Activated CD4-positive, CD25-positive, alpha-beta regulatory T cell treated with anti-CD3 and anti-CD28 coated beads, Interleukin-2, amount 50 U/mL, for 16 hours (primary cell): ENCODE measurements at places on chromosomes 2 and 18.

GRCh38 chr2:15943378-15944280 is 3.3 kb downstream of the MYCN start:
- DNase-seq: no peak

DNA sequence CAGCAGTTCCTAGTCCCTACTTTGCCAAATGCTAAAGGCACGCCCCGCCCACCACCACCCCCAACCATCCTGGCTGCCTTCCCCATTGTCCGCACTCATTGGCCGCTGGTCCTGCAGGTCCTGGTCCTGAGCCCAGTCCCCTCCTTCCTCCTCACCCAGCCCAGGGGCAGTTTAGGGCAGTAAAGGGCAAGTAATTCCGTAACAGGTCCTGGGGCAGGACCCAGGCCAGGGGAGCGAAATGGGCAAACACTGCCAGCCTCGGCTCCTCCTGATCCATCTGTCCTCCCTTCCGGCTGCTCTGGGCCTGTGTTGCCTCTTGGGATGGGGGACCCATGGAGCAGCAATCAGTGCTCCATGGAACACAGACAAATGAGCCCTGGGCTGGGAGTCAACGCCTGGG is 6.1 kb downstream of the ADCY3 start:
- DNase-seq: no peak

DNA sequence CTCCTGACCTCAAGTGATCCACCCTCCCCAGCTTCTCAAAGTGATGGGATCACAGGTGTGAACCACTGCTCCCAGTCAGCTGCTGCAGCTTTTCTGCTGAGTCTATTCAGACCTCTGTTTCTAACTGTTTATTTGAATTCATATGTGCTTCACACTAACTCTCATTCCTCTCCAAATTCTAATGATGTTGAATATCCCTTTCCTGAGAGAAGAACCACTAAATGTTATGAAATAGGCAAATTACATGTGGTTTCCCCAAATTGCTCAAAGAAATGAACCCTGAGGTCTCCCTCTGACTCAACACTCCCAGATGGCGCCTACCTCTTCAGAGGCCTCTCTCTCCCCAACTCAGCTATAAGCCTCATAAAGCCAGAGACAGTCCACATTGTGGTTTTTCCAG is 98.6 kb downstream of the IRS1 start:
- no peak for DNase-seq

DNA sequence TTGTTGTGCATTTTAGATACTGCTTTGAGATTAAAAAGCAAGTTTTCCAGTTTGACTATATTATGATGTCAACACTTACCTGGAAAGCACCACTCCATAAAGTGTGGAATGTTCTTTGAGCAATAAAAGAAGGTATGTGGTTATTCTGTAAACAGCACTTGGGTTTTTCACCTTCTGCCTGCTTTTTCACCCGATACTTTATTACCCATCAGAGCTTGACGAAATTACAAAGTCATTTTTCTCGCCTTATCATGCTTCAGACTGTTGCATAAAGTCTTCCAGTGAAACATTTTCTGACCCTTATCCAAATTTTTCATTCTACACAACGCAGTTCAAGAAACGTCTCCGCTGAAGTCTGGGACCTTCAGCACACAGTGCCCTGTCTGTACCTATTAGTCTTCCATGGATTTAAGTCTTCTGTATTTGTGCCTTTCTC is 25.2 kb downstream of the CAB39 start:
- DNase-seq: no peak

DNA sequence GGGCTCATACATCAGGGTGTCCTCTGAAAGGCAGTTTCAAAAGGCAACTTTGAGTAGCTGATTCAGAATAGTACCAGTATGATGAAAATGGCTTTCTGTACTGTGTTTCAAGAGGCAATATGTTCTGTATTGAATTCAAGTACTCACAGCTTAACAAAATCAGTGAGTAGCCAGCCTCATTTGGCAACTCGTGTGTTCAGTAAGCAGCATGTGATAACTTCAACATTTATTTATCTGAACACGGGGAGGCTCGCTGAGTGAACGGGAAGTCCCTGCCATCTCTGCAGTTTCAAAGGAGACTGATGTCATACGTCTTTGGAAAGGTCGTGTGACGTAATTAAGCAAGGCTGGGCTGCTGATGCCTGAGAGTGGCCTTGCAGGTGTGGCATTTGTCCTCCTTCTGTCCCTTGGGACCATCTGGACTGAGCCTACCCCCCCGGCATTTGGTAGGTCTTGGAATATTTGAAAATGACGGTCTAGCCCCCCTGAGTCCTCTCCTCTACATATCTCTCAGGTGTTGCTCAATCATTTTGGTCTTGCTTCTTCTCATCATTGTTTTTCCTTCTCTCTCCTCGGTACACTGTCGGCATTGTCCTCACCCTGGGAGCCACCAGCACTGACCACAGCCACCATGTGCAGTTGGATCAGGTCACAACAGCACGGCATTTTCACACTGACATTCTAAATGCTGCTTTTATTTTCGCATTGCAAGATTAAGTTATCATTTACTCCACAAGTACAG is 62.8 kb downstream of the SMIM21 start:
- no peak for DNase-seq

DNA sequence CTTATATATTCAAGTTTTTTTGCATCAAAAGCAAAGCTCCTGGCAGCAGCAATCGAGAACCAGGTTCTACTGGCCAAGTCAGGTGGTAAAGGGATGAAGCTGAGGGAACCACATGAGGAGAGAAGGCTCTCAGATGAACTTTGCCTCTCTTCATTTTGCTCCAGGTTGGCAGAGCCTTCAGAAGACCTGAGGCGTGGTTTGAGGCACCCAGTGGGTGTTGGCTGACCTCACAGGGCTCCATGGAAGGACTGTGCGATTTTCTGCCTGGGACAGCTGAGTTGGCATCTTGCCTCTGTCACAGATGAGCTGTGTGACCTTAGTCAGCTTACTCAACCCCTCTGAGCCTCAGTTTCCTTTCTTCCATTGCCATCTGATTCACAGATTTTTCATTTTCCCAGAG is 89.0 kb downstream of the INSIG2 start:
- no peak for DNase-seq

DNA sequence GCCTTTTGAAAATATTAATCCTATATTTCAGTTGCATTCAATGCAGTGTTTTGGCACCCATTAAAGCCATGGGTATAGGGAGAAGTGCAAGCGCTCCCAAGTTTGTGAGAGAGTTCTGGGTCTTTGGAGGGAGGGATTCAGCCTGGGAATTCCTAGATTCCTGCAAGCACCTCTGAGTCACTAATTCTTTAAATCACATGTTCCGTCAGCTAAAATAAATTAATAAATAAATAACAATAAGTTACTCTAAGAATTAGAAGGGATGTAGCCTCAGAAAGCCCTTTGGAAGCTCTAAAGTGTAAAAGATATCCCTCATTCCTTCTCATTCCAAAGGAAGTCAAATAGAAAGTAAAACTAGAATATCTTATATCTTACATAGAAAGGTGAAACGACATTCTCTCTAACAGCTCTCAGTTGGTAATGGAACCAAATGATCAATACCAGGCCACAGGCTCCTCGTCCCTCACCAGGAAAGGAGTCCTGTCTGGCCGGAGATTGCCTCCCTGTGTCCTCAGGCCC is 222.4 kb upstream of the RBBP8 start:
- no peak for DNase-seq

DNA sequence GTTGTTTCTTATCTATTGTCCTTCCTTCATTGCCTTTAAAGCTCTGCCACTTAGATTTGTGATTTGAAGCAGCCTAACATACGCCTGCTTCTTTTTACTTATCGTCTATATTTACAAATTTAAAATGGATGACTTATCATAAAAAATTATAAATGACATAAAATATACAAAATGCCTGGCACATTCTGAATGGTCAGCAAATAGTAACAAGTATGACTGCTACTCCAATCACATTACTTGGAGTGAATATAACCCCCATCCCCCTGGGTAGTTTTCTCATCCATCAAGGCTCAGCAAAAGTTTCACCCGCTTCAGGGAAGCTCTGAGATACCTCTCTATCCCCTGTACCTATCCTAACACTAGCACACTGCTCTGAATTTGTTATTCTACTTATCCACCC is 708.9 kb downstream of the ERBB4 start:
- no peak for DNase-seq

GRCh38 chr2:113850687-113851086 is 39.2 kb upstream of the ACTR3 start:
- no peak for DNase-seq

DNA sequence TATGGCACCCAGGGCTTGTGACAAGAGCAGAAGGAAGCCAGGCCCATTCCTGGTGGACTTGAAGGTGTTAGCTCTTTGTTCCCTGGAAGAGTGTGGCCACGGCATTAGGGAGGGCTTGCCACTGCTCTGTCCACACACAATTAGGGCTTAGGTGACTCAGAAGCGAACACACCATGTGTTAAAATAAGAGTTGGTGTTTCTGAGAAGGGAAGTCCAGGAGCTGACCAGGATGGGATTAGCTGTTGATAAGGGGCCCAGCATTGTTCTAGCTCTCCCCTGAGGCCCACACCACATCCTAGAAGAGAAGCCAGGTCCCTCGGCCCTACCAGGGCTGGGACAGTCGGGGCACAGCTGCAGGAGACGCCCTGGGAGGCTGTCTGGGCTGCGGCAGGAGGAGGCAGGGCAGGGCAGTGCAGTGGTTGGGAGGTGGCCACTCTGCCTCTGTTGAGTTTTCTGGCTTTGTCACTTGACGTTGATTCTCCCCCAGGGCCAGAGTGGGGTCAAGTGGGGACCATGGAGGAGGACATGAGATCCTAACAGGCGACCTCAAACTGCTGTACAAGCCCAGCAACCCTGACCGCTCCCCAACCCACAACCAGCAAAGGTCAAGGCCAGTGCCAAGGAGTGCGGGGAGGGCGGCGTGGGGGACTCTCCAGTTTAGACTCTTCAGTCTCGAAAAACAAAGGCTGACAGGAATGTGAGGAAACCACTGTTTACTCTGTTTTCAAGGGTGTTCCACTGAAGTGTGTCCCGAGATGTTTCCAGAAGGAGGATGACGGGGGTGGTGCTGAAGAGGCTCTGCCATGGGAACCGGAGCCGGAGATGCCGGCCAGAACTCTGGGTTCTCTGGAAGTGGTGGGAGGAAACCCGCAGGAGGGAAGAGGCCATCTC is 16.8 kb downstream of the GNLY start:
- DNase-seq: no peak

DNA sequence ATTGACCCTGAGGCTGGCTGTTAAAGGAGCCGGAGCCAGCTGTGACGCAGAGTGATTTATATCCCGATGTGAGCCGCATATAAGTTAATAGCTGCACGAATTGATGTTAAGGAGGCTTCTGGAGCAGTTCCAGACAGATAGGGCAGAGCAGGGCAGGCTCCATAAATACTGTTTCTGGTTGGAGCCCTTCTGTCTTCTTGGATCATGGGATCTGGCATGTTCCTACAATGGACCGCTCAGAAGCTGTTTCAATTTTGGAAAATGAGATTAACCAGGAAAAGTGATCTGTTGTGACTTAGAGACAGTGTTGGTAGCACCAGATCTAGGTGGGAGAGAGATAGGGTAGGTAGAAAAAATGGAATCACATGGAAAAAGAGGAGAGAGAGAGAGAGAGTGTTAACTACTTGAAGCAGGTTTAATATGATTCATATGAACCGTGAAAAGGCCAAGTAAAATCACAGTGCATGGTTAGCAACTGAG is 4.8 kb upstream of the IGFBP5 start:
- DNase-seq: no peak

GRCh38 chr2:236535024-236535423 is 34.6 kb upstream of the ACKR3 start:
- DNase-seq: no peak

DNA sequence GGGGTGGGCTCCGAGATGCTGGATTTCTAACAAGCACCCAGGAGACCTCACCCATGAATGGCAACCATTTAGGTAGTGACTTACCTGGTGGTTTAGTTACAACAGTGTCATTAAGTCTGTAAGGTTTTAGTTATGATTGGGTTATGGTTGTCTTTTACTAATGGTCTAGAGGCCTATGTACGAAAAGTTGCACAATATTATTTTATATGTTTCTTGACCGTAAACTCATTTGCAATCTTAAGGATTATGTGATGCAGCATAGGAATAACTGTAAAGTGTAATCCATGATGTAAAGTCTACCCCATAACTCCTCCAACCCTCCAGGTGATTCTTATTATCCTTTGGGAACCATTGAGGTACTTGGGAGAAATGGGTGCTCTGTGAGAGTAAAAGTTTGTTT is 155.4 kb upstream of the ZEB2 start:
- no peak for DNase-seq
